ENCODE measurements at places on chromosomes 6 and 20.

DNA sequence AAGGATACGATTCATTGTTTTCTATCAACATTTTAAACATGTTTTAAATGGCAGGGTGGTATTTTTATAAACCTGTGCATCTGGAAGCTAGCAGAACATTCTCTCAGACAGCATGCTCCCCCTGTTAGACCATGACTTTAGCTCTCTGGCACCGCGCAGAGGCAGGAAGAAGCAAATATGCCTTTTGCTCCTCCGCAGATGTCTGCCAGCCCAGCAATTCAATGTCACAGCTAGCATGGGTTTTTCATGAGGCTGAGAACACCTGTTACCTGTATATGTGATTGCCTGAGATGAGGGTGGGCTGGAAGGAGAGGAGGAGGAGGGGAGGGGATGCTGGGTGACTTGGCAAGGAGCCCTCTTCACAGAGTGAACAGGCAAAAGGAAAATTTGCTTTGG lies 6.7 kb downstream of the MTCH1 start:
- DNase-seq = no peak

- DNase-seq = no peak
Observed at GRCh38 chr6:164911873-164912580, 397.4 kb downstream of the C6orf118 start.

GRCh38 chr6:143401068-143401446 lies 49.4 kb downstream of the ADAT2 start:
- DNase-seq = no peak

DNA sequence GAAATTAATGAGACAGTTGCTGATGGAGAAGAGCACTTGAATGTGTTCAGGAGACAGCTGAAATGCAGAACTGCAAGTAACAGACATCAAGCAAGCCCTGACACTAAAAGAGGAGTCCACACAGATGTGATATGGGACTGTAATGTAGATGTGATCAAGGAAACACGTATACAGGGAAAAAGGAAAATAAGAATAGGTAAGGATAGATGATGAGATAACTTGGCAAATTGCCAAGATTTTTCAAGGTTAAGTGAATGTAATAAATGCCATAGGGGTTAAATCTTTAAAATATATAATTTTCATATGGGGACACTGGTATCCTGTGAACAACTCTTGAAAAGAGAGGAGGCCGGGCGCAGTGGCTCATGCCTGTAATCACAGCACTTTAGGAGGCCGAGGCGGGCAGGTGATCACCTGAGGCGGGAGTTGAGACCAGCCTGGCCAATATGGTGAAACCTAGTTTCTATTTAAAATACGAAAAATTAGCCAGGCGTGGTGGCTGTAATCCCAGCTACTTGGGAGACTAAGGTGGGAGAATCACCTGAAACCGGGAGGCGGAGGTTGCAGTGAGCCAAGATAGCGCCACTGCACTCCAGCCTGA lies 7.2 kb upstream of the SNX14 start:
- DNase-seq = no peak

DNA sequence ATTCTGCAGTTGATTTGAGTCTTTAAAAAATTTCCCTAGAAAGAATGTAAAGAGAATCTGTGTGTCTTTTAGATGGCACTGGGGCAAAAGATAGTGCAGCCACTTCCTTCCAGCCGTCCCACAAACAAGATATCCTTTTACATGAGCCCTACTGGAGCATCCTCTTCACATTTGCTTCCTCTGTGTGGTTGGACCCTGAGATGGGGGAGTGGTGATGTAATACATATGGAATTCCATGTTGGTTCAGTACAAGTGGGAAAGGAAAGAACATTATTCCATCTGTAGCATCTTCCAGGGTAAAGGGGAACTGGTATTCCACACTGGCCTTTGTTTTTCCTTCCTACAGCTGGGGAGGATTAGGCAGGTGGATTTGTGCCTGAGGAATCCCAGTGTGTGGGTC lies 78.9 kb upstream of the ISM1 start:
- no peak for DNase-seq

GRCh38 chr20:10505827-10506226 lies 70.7 kb downstream of the SLX4IP start:
- DNase-seq = no peak

DNA sequence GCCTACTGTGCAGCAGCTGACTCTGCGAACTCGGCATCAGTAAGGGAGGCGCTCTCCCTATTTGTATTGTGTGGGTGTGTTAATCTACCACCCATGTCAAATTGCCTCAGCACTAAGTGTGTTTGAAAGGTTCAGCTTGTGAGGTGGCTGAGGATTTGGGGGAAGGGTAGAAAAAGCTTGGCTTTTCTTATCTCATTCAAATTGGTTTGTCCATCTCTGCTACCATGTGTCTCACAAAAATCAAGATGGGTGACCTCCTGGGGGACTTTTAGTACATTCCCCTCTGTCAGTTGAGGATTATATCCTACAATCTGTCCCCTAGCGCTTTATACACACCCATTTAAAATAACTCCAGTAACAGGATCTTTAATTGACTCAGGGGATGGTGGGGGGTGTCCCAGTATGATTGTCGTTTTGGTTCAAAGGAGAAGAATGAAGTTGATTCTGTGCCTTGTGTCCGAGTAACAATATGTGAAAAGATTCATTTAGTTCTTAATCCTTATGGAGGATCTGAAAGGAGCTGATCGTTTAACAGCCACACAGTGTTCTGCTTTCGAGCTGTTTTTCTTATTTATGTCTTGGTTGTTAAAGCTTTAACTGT lies 609.6 kb downstream of the PKHD1 start:
- DNase-seq = no peak

DNA sequence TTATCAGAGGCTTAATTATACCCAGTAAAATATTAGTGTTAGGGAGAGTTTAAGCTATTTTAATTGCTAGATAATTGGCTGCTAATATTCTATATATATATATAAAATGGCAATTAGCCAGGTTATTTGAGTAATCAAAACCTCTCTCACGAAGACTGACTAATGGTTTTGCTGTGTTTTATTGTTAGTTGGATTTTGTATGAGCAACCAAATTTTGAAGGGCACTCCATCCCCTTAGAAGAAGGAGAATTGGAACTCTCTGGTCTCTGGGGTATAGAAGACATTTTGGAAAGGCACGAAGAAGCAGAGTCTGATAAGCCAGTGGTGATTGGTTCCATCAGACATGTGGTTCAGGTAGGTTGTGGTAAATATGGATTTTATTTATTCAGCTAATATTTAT lies 102.2 kb downstream of the RTN4IP1 start:
- DNase-seq = no peak

GRCh38 chr6:3228046-3228671 lies 706 bp upstream of the TUBB2B start:
- no peak for DNase-seq

GRCh38 chr20:57388953-57389694 lies 2.1 kb upstream of the RBM38 start:
- DNase-seq = peak; percentile 49

- no peak for DNase-seq
Observed at GRCh38 chr6:154301839-154302752, 54.5 kb downstream of the IPCEF1 start.

DNA sequence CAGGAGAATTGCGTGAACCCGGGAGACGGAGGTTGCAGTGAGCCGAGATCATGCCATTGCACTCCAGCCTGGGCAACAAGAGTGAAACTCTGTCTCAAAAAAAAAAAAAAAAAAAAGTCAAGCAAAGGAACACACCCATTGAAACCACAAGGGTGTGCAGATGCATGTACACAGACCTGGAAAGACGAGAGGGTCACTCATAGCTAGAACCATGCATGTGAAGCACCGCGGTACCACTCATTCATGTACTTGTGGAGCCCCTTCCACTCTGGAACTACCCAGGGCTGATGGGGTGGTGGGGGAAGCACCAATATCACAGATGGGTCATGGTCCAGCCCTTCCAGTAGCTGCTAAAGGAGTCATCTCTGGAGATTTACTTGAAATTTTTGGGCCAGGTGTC lies 7.4 kb upstream of the TJAP1 start:
- no peak for DNase-seq

DNA sequence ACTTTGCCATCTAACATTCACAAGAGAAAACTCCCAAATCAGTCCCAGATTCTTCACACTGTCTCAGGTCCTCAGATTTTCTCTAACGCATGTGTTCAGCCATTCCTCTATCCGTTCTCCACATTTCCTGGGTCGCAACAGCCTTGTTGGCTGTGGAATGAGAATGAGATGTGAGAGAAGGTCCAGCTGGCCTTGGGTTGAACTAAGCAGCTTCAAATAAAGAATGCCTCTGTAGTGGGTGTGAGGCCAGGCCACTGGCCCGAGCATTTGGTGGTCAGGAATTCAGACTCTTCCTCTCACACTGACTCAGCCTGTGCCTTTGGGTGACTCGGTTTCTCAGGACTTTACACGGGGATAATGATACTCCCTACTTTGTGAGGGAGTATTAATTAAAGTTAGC lies 73.8 kb upstream of the CCN6 start:
- DNase-seq = no peak

GRCh38 chr6:25706314-25707014 lies 48.1 kb upstream of the SLC17A4 start:
- DNase-seq = no peak

DNA sequence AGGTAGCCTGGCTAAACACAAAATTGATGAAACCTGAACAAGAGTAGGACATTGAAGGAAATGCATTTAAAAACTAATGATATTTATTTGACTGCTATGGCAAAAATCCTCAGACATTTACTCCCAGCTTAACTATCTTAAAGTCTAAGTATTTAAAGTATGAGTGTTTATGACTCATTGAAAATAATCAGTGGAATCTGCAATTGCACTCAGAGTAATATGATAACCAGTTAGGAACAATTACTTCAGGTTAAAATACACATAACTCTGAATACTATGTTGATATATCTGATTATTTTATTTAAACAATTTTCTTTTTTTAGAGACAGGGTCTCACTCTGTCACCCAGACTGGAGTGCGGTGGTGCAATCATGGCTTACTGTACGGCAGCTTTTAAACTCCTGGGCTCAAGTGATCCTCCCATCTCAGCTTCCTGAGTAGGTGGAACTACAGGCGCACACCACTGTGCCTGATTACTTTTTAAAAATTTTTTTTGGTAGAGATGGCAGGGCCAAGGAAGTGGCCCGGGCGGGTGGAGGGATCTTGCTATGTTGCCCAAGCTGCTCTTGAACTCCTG lies 43.9 kb downstream of the FILIP1 start:
- DNase-seq = no peak

GRCh38 chr6:4632421-4632820 lies 143.8 kb upstream of the CDYL start:
- DNase-seq = no peak

DNA sequence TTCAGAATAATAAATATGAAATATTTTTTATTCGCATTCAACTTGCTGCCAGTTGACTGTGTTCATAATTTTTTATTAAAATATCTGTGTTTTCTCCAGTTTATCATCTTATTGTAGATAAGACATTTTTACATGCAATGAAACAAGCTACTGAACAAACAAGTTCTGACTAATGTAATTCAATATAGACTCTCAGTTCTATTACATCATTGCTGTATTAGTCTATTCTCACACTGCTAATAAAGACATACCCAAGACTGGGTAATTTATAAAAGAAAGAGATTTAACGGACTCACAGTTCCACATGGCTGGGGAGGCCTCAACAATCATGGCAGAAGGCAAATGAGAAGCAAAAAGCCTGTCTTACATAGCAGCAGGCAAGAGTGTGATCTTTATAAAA lies 1357.7 kb upstream of the CITED2 start:
- no peak for DNase-seq

DNA sequence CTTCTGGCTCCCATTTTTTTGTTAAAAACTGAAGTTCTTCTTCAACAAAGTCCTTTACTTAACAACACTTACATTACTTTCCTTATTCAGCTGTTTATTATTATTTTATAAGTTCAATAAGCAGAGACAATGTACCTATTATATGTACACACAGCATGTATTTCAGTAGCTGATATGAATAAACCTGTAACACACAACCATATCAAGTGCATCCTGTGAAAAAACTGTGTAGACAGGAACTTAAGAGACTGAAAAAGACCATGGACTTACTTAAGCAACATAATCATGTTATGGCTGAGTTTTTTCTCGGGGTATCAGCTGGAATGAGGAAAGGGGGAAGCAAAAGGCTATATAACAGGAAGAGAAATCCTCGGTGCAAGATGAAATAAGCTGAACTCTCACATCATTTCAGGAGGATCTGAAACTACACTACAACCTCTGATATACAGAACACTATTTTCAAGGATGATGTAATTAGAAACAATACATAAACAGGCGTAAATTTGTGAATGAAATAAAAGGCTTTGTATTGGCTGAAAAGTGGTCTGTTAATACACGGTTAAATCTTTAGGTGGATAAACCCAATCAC lies 70.9 kb downstream of the REV3L start:
- no peak for DNase-seq

DNA sequence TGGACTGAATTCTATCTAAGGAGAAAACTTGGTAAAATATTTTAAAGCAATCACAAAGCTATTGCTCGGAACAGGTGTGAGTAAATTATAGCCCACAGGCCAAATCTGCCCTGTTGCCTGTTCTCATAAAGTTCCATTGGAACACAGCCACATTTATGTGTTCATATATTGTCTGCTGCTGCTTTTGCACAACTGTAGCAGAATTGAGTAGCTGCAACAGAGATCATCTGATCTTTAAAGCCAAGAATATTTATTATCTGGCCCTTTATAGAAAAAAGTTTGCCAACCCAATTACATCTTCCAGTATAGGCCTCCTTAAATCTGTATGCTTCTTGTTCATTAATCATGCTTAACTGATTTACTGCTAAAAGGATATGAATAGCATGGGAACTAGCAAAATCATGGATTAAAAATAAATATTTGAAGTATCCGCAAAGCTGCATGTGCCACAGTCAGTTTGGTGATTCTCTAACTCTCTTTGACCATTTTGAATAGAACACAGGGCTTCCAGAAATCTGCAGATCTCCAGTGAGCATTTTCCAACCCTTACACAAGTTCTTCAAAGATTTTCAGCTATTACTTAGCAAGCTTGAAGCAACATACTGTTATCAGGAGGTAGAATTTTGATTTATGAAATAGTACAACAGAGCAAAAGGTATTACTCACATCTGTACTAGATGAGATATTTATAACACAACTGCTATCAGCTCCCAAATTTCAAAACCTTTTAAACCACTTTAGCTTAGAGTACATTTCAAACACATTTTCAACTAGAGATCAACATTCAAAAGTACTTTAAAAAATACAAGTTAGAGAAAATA lies 312.6 kb upstream of the ID4 start:
- DNase-seq = no peak

DNA sequence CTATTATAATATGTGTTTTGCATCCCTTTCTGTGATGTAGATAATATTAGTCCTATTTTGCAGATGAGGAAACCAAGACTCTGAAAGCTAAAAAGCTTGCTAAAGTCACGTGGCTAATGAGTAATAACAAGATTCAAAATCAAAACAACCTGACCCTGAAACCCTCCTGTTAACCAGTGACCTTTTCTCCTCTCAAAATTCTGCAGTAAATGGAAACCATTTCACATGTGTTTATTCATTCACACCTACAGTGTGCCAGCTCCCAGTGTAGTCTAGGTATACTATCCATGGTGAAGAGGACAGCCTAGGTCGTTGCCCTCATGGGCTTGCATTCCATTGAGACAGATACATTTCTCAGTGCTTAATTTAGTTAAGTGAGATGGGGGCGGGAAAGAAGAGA lies 30.6 kb upstream of the PHACTR2 start:
- no peak for DNase-seq

- DNase-seq = no peak
Observed at GRCh38 chr6:108200631-108201030, 34.8 kb downstream of the NR2E1 start.
